Activated gamma-delta T cell treated with Interleukin-2 at 50 U/mL for 16 hours (primary cell): ENCODE measurements at places on chromosomes 12 and 14.

GRCh38 chr12:69274861-69275260 lies 35.5 kb downstream of the CPSF6 start:
- no peak for DNase-seq

GRCh38 chr12:39499296-39499695 lies 56.4 kb upstream of the KIF21A start:
- no peak for DNase-seq

- peak; percentile 11 for DNase-seq
Observed at GRCh38 chr14:60349663-60350365, 100.8 kb downstream of the PPM1A start.

DNA sequence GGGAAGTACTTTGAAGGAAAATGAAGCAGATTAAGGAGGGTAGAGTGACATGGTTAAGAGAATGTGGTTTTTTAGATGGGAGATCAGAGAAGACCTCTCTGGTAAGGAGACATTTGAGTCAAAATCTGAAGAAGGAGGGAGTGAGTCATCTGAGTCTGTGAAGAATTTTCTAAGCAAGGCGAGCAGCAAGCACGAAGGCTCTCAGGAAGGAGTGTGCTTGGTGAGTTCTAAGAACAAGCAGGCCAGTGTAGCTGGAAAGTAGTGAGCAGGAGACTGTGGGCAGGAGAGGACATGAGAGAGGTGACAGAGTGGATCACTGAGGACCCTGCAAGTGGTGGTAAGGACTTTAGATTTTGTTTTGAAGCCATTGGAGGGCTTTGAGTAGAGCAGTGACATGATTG lies 76.3 kb upstream of the FUT8 start:
- DNase-seq, result peak; percentile 5

GRCh38 chr12:107328442-107329133 lies 235.2 kb upstream of the CRY1 start:
- no peak for DNase-seq

DNA sequence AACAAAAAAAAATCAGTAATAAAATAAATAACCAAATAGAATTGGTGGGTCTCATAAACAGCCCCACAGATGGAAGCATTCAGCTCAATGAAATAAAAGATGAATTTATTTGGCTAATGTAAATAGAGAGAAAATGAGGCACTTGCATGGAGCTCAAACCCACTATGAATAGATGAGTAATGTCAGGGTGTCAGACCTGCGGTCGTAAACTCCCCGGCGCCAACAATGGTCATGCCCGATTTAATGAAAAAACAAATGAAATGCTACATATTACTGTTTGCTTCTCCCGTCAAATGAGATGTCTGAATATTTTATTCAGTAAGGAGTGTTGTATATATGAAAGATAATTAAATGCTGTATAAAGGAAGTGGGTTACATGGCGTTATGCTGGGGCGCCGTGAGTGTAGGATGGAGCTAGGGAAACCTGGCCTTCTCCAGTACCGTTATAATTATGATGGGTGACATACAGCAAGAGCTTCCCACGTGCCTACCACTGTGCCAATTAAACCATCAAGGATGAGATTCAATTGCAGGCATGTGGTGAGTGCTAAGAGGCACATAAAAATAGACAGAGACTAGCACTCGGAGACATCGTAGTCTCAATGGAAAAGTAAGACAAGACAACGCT lies 648.1 kb downstream of the BCL11B start:
- DNase-seq, result no peak

DNA sequence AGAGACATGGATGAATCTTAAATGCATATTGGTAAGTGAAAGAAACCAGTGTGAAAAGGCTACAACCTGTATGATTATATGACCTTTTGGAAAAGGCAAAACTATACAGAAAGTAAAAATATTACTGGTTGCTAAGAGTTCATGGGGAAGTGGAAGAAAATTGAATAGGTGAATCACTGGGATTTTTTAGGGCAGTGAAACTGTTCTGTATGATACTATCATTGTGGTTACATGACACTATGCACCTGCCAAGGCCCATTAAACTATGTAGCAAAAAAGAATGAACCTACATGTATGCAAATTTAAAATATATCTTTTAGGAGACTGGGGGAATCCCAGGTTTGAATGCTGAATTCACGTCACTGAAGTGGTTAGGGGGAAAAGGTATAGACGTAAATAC lies 12.6 kb upstream of the OR8S1 start:
- no peak for DNase-seq

DNA sequence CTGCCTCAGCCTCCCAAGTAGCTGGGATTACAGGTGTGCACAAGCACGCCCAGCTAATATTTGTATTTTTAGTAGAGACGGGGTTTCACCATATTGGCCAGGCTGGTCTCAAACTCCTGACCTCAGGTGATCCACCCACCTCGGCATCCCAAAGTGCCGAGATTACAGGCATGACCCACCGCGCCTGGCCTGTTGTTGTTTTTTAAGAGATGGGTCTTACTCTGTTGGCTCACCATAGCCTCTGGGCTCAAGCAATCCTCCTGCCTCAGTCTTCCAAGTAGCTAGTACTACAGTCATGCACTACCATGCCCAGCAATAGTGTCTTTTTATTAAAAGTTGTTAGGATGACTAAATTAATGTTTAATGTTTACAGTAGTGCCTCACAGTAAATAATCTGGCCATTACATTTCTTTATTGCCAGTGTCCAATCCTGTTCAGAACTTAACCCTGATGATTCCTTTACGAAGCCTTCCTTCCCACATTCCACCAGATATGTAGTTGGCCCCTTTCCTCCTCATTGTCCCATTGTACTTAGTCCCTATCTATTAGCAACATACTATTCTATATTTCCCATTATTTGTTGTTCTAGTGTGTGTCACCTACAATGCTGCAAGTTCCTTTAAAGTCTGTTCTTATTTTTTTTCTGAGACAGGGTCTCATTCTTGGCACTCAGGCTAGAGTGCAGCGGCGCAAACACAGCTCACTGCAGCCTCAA lies 8.8 kb upstream of the SMARCC2 start:
- DNase-seq, result no peak

GRCh38 chr12:124938587-124938986 lies 24.1 kb upstream of the UBC start:
- no peak for DNase-seq

DNA sequence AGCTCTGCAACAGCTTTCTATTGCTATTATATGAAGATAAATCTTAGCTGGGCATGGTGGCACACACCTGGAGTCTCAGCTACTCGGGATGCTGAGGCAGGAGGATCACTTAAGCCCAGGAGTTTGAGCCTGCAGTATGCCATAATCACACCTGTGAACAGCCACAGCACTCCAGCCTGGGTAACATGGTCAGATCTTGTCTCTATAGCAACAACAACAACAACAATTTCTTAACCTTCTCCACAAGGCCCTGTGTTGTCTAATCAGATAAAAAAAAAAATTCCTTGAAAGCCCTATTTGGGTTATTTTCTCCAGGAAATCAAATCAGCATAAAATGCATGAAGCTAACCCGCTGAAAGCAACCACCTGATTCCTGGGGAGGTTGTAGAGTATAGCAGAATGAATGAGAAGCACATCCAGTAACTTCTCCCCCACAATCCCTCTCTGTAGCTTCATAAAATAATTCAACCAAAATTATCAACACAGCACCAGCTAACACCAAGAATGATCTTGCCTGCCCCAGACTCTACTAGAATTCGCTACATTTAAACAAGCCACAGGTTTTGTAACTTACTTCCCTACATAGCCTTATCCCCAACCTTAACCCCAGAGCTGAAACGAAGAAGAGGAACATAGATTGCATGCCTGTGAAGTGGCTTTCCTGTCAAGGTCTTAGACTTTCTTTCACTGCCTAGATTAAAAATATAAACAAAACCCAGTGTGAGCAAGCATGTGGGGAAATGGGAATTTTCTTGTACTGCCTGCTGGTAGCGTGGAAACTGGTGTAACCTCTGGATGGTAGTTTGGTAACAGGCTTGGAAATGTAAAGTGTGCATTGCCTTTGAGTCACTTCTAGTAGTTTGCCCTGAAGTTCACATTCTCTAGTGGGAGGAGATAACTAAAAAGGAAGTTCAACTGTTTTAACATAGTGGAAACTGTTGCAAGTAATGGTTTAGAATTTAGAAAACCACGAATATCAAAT lies 6.0 kb upstream of the STK38L start:
- DNase-seq, result no peak

- no peak for DNase-seq
Observed at GRCh38 chr12:16581416-16581815, 24.5 kb downstream of the LMO3 start.

DNA sequence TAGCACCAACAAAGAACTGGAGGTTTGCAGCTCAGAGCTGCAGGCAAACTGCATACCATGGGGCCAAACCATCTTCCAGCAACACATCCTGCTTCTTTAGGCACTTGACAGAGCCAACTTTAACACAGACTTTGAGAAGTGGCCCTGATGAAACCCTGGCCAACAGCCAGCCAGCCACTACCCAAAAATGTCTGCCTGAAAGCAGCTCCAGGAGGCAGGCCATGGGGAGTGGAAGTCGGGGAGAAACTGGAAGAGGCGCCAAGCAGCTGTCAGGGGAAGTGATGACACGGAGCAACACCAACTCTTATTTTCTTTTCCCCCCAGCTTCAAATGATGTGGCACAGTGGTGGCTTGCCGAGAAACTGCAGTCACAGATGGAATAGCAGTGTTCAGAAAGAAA lies 110.9 kb upstream of the PLXNC1 start:
- DNase-seq, result no peak

DNA sequence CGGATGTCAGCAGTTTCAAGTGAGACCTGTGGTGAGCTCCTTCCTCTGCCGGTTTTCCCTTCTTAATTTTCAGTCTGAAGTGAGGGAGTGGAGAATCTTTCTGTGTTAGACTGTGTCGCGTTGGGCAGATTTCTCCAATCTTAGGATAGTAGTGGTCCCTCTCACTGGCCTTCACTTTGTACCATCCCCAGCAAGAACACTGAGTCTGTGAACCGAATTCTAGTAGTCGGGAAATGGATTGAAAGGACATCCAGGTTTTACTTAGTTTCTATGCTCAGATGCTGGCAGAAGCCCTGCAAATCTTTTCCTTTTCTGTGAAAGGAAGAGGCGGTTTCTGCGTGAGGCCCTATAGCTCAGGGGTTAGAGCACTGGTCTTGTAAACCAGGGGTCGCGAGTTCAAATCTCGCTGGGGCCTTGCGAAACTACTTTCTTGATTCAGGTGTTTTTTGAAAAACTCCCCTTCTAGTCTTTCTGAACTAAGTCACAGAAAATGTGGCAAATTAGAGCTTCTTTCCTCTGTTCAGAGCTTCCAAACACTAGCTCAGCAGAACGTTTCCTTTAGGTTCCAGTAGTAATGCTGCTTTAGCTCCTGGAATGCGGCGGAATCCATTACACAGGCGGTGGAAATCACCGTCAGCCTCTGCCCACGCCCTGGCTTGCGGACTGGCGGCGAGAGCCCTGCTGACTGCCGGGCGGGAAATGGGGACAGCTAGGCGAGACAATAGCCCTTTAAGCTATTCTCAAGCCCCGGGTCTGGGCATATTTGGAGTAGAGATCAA lies 2.8 kb upstream of the RNASE4 start:
- peak; percentile 82 for DNase-seq

DNA sequence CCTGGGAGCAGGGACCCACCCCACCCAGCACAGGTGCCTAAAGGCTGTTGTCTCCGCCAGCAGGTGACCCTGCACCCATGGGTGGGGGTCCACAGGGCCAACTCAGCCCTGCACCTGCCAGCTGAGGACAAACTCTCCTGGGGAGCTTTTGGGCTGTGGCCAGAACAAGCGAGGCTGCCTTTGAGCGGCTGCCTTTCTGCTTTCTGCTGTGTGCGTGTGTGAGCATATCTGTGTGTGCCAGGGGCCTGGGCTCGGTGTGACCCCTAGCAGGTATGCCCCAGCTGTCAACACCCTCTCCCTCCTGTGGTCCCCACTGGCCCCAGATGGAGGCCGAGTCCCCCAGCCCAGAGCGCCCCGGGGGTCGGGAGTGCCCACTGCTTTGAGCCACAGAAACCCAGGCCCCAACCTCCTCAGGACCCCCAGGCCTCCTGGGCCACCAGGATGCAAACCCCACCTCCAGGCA lies 25.9 kb upstream of the GPR132 start:
- no peak for DNase-seq

GRCh38 chr12:79706156-79706555 lies 15.4 kb upstream of the PAWR start:
- DNase-seq, result no peak

DNA sequence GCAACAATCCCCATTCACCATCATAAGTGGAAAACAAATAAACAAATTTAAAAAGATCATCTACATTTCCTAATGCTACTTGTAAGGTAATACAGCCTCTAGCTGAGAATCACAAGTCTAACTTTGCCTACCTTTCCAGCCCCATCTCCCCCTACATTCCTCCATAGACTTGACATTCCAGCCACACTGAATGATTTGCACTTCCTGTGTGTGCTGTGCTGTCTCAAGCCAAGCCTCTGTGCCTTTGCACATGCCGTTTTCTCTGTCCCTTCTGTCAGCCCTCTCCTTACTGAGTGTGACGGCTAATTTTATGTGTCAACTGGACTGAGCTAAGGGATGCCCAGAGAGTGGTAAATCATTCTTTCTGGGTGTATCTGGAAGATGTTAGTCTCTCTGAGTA lies 82.4 kb upstream of the MBIP start:
- DNase-seq, result no peak
